NCI-H187 (cell line): ENCODE measurements at places on chromosomes 5 and 9.
A peak's percentile ranks its signal among the peaks of the same experiment; 100 is the strongest.

GRCh38 chr5:10672146-10673016 lies 88.7 kb downstream of the DAP start:
- no peak for DNase-seq

DNA sequence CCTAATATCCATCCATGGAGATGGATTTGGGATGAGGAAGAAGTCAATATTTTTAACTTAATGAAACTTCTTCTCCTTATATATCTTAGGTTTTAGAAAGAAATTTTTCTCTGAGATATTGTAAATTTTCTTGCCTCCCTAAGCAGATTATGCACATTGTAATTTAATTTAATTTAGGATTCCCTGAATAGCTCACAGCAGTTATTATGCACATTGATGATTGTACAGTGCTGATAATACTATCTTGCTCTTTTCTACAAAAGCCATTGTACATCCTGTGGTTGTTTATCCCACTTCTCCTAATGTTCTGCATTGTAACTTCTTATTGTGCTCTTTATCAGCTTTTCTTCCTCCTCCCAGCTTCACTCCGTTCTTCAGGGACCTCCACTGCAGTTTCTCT lies 410.4 kb upstream of the WWC1 start:
- no peak for DNase-seq

GRCh38 chr5:89087551-89088318 lies 204.8 kb upstream of the MEF2C start:
- no peak for DNase-seq

- DNase-seq, result no peak
Observed at GRCh38 chr5:168085261-168086031, 206.0 kb upstream of the WWC1 start.

DNA sequence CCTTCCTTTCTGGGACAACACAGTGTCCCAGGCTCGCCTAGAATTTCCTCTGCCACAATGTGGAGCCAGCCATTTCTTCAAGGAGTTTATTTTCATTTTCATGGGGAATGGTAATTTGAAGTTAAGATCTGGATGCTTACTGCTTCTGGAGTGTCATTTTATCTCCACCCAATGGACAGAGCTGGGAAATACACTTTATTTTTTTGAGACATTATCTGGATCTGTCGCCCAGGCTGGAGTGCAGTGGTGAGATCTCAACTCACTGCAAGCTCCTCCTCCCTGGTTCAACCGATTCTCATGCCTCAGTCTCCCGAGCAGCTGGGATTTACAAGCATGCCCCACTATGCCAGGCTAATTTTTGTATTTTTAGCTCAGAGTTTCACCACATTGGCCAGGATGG lies 12.7 kb upstream of the THG1L start:
- DNase-seq, result peak; percentile 36

DNA sequence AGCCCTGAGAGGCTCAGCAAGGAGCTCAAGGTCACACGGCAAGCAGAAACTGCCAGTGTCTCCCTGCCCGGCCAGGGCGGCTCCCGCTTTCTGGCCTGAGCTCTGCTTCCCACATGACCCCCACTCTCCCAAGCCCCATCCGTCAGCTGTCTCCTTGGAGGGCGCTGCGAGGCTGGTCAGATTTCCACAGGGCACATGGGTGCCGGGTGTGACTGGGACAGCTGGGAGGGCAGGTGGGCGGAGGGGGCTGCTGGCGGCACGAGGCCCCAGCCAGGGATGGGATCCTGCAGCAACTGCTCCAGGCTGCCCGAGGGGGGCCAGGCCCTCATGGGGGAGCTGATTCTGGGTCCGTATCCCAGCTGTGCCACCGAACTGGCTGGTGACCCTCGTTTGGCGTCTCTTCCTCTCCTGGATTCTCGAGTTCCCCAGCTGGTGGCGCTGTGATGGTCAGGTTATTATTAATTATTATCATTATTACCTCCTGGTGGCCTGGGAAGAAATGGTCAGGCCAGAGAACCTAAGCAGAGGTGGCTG lies 12.9 kb upstream of the WDR38 start:
- no peak for DNase-seq

GRCh38 chr9:9949978-9950377 lies 662.8 kb downstream of the PTPRD start:
- no peak for DNase-seq

- no peak for DNase-seq
Observed at GRCh38 chr5:31469886-31470285, 62.0 kb downstream of the DROSHA start.

DNA sequence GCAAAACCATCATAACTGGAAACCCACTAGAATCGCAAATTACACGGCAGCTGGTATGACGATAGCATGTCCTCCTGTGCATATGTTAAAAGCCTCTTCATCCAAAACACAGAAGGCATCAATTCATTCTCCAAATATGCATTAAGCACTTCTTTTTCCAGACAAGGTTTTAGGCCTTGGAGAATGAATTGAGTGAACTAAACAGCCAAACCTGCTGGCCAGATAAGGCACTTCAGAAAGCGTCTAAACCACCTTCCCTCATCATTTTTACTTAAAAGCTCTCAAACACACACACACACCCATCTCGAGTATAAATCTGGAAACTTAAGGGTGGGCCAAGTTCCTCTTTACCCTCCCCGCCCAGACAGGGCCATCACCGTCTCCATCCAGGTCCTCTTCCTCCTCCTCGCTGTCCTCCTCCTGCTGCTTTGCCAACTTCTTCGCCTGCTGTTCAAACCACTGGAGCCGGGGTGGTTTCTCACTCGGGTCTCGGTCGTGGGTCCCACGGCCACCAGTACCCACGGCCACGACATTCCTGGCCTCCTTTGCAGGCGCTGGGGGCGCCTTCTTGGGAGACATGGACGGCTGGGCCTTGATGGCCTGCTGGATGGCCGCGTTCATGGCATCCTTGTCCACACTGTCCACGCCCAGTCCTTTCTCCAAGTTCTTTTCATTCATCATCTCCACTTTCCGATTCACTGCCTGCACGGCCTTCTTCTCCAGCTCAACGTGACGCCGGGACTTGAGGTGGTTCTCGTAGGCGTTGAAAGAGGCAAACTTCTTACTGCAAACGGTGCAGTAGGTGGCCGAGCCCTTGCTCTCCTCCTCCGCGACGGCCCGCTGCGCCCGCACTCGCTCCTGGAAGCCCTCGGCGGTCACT lies 696 bp downstream of the ZNF622 start:
- no peak for DNase-seq

DNA sequence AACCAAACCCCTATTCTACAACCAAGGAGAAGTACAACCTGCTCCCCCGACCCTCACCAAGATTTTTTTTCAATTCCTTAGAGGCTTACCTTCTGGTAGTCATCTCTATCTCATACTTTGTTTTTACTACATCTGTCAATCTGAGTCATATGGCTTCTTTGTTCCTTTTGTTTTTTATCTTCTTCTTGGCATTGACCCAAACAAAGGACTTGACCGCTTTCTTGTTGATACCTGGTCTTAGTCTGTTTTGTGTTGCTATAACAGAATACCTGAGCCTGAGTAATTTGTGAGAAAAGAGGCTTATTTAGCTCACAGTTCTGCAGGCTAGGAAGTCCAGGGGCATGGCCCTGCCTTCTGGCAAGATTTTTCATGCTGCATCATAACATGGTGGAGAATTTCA lies 352.7 kb downstream of the MLLT3 start:
- no peak for DNase-seq

GRCh38 chr9:76559286-76559685 lies 100.3 kb downstream of the GCNT1 start:
- DNase-seq, result no peak

DNA sequence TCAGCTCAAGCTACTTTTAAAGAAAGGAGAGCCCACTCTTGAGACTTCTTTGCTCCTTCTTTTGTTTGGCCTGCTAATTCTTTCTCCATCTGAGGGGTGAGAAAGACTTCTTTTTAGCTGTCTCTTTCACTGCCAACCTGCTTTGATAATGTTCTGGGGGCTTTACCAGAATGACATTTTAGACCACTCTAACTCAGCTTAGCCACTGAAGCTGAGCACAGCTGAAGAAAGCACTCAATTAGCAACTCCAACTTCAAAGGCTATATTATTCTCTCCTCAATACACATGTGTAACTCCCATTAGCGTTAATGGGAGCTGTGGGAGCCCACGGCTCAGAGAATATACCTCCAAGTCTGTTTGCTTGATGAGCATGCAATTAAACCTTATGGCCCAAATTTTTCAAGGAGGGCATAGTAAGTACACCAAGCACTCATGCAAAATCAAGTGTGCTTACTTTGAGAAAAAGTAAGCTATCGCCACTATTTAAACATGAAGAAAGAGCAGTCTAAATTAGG lies 815.4 kb upstream of the DMAC1 start:
- DNase-seq, result no peak

GRCh38 chr9:95048225-95049087 lies 269.1 kb downstream of the FANCC start:
- no peak for DNase-seq

DNA sequence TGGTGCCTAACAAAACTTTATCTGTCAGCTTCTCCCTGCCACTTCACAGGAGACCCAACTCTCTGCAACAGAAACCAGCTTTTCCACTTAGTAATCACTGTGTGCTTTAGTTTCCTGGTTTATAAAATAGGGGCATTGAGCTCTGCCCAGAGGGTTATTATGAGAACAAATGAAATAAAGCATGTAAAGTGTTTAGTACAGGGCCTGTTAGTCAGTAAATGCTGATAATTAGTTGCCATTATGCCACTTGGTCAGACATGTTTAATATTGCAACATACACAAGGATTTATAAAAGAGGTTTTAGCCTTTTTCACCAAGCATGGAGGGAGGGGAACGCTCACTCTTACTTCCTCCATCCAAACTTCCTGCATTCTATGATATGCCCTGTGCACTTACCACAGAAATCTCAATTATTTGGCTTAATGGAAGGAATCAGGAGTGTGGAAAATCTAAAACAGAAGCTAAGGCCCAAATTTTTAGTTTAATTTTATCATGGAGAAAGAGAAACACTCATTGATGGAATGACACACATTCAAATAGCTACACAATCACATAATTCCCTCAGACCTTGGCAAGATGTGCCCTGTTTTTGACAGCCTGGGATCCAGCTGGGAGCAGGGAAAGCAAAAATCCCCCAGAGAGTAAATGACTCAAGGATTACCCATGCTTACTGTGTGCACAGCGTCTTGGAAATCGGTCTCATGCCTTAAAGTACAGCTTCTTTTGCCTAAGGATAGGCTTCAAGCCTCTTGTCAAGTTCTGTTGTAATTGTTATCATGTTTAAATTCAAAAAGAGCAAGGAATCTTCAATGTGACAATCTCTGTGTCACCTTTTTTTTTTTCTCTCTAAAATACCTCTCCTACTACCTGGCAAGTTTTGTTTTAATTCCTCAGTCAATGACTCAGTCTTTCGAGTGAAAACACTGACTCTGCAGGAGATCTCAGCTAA lies 34.0 kb downstream of the ZNF474 start:
- DNase-seq, result no peak

DNA sequence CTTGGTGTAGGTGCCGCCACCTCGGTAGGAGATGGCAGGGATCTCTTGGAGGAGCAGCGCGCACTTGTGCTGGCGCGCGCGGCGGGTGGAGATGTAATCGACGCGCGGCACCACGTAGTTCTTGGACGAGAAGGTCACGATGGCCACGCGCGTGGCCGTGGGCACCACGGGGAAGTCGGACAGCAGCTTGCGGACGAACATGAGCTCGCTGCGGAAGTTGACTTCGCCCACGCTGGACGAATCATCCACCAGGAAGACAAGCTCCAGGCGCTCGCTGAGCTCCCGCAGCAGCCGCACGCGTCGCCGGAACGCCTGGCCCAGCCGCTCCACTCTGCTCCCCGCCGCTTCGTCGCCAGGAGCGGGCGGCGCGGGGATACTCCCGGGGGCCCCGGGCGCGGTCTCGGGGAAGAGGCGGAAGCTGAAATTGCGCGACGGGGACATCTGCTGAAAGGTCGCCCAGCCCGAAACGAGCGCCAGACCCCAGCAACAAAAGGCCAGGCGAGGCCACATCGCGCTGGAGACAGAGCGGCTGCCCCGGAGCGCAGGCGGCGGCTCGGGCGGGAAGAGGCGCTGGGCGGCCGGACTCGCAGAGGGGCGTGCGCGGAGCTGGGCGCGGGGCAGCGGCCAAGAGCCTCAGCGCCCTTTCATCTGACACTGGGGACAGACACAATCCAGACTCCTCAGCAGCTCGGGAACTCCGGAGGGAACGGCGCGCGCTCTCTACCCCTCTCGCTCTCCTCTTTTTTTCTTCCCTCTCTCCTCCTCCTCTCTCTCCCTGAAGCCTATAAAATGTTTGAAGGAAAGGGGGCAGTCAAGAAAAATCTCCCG lies at the start of gene SVEP1:
SVEP1 (minus strand) TSS at position 708 of the 828 bp plus-strand sequence; CDS start at position 510, 198 bp downstream.
- DNase-seq, result no peak

DNA sequence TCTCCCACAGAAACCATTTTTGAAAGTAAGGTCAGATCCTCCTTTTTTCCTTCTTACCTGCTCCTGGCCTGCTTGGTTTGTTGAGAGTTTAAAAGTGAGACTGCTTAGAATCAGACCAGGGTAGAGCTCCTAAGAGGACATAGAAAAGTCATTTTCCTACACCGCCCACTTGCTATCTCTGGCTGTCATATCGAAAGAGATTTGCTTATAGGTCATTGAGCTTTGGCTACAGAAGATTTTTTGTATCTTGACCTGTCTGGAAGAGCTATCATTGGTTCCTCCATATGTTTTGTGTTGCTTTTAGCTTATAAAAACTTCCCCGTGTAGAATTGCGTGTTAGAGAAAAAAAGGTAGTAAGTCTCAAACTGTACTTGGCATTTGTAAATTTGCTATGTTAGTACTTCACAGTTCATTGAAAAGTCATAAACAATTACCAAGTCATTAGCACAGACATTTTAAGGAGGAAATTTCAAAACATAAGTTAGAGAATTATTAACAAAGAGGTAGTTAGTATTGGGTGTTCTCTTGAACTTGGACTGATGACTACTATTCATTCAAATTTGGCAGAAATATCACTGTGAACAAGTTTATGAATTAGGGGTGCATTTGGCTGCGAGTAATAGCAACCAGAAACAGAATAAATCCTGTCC lies 96.6 kb downstream of the MAN2A1 start:
- DNase-seq, result no peak

- no peak for DNase-seq
Observed at GRCh38 chr9:117952581-117952980, 248.4 kb downstream of the TLR4 start.

DNA sequence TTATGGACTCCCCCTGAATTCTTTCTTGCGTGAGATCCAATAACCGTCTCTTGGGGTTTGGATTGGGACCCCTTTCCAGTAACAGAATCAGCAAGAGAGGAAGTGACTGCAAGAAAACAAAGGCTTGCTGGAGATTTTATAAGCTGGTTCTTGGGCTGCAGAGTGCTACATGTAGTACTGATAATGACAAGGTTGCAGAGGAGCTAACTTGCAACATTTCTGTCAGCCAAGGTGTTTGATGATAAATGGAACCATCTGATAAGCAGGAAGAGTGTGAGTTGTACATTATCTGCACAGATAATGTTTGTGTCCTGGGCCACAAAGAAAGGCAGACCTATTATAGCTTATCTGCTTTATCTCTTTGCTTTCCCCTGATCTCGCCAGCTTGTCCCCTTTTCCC lies 37.1 kb downstream of the DNAJB5 start:
- no peak for DNase-seq

DNA sequence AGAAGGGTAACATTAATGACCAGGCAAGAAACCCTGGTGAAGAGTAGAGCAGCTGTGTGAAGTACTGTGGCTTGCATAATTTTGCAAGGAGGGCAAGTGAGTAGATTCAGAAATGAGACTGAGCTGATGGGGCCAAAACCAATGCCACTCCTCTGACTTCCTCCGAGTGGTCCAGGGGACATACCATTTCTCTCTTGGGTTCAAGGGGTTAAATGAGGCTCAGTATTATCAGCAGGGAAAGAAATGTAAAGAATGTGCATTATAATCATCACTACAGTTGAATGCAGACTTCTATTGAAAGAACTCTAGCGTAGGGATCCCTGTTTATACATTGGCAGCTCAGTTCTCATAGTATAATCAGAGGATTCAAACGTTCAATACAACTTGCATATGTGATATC lies 9.9 kb downstream of the POLR3G start:
- DNase-seq, result no peak

GRCh38 chr9:76810377-76810957 lies 46.2 kb downstream of the PCA3 start:
- no peak for DNase-seq
